Type B pancreatic cell (in vitro differentiated cells): ENCODE measurements at places on chromosomes 1 and 21. TPM values are rescaled to one million over a fixed set of nuclear protein-coding genes. Genes with fewer than 3 reads are reported as not detected.

DNA sequence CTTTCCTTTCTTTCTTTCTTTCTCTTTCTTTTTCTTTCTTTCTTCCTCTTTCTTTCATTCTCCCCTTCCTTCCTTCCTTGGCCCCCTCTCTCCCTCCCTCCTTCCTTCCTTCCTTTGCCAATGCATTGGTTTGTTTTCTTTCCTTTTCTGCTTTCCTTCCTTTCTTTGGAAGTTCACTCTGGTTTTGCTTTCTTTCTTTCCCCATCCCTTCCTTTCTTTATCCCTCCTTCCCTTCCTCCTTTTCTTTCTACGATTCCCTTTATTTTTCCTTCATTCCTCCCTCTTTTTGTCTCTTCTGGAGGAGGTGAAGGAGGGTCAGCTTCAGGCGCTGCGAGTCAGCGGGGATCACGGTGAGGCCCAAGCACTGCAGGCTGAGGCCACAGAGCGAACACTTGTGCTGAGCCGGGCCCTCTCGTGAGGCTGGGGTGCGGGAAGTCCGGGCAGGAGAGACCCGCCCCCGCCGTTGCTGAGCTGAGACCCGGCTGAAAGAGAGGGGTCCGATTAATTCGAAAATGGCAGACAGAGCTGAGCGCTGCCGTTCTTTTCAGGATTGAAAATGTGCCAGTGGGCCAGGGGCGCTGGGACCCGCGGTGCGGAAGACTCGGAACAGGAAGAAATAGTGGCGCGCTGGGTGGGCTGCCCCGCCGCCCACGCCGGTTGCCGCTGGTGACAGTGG, 1.5 kb downstream of the SIM2 start:
- no peak overlapping the region for H3K27ac ChIP-seq
- peaks cover 4% of the 10 kb centered on the region for H3K36me3 ChIP-seq
- no peak for DNase-seq
- H3K4me3 ChIP-seq, result peak overlapping the region; percentile 82
- peaks cover 12% of the 10 kb centered on the region for H3K4me1 ChIP-seq
- H3K27me3 ChIP-seq, result peaks cover 85% of the 10 kb centered on the region

GRCh38 chr1:102861247-102861646, 247.1 kb downstream of the COL11A1 start:
- no peaks in the 10 kb centered on the region for H3K4me1 ChIP-seq
- H3K27ac ChIP-seq, result no peak overlapping the region
- no peak for DNase-seq
- no peak overlapping the region for H3K4me3 ChIP-seq
- no peaks in the 10 kb centered on the region for H3K27me3 ChIP-seq

DNA sequence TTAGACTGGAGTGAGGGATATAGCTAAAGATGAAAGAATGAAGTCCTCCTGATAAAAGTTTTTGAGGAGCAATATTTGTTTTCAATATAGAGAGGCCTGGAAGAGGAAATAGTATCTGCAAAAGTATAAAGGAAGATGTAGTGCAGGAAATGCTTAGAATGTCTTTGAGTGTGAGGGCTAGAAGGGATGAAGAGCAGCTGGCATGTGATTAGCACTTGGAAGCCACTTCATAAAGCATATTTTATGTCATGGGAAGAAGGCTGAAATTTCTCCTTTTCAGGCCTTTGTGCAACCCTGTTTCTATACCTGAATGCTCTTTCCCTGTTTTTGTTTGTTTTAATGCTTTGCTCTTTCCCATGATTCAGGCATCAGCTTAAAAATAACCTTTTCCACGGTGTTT, 323.3 kb upstream of the DEPDC1 start:
- H3K4me3 ChIP-seq, result no peak overlapping the region
- no peaks in the 10 kb centered on the region for H3K27me3 ChIP-seq
- no peak overlapping the region for H3K27ac ChIP-seq
- peaks cover 5% of the 10 kb centered on the region for H3K4me1 ChIP-seq
- DNase-seq, result no peak
- no peaks in the 10 kb centered on the region for H3K36me3 ChIP-seq

GRCh38 chr1:232440325-232441035, 189.5 kb downstream of the SIPA1L2 start:
- no peaks in the 10 kb centered on the region for H3K27me3 ChIP-seq
- H3K4me1 ChIP-seq, result peaks cover 35% of the 10 kb centered on the region
- peaks cover 47% of the 10 kb centered on the region for H3K36me3 ChIP-seq
- DNase-seq, result no peak
- no peak overlapping the region for H3K4me3 ChIP-seq
- H3K27ac ChIP-seq, result no peak overlapping the region

- H3K4me1 ChIP-seq, result no peaks in the 10 kb centered on the region
- H3K27ac ChIP-seq, result no peak overlapping the region
- no peaks in the 10 kb centered on the region for H3K27me3 ChIP-seq
- no peak for DNase-seq
- no peak overlapping the region for H3K4me3 ChIP-seq
Measured at GRCh38 chr1:227395426-227396028, 77.2 kb upstream of the CDC42BPA start.

GRCh38 chr1:155160128-155160527, 13.0 kb downstream of the KRTCAP2 start:
- no peak for DNase-seq
- H3K4me1 ChIP-seq, result no peaks in the 10 kb centered on the region
- no peak overlapping the region for H3K27ac ChIP-seq
- H3K36me3 ChIP-seq, result no peaks in the 10 kb centered on the region

DNA sequence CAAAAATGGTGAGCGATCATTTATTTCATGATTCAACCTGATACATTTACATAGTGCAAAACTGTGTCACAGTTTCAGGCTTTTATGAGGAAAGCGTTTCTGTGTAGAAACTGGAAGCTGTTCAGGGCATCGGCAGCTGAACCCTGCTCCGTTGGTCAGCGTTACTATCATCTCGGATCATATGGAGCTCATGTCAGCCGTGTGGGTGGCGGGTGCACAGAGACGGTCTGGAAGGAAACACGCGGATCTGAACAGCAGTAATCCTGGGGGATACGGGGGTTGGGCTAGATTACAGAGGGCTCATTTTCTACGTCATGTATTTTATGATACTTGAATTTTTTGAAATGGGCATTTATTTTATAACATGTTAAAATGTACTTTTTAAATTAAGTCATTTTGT, 15.1 kb downstream of the C1orf174 start:
- no peaks in the 10 kb centered on the region for H3K27me3 ChIP-seq
- H3K4me3 ChIP-seq, result no peak overlapping the region
- no peak overlapping the region for H3K27ac ChIP-seq
- H3K4me1 ChIP-seq, result no peaks in the 10 kb centered on the region
- no peak for DNase-seq

DNA sequence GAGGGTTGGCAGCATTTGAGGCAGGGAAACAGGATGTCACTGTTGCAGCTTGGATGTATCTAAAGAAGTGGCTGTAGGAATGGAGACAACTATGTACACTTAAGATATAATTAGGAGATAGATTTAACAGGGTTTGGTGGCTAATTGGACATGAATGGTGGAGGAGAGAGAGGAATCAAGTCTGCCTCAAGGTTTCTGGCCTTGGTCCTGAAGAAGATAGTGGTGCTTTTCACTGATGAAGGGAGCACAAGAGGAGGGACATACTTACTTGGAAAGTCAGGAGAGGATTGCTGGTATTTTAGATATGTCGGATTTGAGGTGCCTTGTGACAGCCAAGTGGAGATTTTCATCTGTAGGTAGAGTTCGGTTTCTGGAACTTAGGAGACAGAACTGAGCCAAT, 123.9 kb downstream of the ST6GALNAC3 start:
- H3K4me3 ChIP-seq, result no peak overlapping the region
- DNase-seq, result no peak
- no peaks in the 10 kb centered on the region for H3K27me3 ChIP-seq
- H3K4me1 ChIP-seq, result peaks cover 12% of the 10 kb centered on the region
- H3K27ac ChIP-seq, result no peak overlapping the region

DNA sequence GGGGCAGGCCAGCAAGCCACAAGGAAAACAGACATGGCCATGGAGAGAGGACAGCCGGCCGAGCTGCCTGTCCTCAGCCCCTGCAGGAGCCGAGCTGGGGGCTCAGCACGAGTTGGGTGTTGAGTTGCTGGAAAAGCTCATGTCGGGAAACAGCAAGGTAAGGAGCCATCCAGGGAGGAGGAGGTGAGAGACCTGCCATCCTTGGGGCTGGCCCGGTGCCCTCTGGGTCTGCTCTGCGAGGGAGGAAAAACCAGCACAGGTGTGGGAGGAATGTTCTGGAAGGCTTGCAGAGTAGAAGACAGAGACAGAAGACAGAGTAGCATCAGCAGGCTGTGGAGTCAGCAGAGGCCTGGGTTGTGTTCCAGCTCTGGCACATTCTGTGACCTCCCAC, 548.8 kb downstream of the PTPRU start:
- H3K36me3 ChIP-seq, result no peaks in the 10 kb centered on the region
- no peak overlapping the region for H3K27ac ChIP-seq
- DNase-seq, result no peak
- H3K4me1 ChIP-seq, result no peaks in the 10 kb centered on the region
- H3K4me3 ChIP-seq, result no peak overlapping the region
- peaks cover 15% of the 10 kb centered on the region for H3K27me3 ChIP-seq

DNA sequence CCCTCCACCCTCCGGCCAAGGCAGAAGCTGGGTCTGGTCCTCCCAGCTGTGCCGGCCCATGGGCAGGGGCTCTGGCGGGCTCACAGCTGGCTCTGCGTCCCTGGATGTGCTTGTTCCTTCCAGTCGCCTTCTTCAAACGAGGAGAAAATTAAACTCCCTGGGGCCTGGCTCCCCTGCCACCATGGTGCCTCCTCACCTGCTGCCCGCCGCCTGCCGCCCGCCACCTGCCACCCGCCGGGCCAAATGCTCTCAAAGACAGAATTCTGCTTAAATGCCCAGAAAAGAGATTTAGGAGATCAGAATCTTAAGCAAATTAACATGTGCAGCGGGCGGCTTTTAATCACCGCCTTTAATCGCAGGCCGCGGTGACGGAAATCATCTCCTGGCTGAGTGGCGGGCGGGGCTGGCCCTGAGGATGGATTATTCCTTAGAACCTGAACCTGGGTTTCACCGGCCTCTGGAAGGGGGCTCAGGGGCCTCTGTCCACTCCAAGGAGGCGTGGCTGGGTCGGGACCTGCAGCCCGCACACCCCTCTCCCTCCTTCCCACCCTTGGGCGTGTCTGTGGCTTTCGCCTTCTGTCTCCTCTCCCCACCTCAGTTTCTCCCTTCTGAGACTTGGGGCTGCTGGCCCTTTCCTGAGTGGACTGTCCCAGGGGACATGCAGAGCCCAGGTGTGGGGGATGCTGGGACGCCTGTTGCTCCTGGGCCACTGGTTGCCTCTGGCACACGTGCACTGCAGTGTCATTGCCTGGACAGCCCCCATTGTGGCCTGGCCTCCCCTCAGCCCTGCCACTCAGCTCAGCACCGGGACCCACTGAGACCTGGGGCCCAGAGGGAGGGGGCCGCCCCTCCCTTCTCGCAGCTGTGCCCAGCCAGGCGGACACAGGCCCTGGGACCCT, 10.5 kb upstream of the PLCH2 start:
- H3K4me1 ChIP-seq, result peaks cover 5% of the 10 kb centered on the region
- no peak overlapping the region for H3K4me3 ChIP-seq
- DNase-seq, result no peak
- H3K36me3 ChIP-seq, result no peaks in the 10 kb centered on the region

- H3K4me3 ChIP-seq, result no peak overlapping the region
- DNase-seq, result no peak
- H3K36me3 ChIP-seq, result no peaks in the 10 kb centered on the region
- no peaks in the 10 kb centered on the region for H3K4me1 ChIP-seq
Measured at GRCh38 chr1:103142461-103142860, 34.1 kb upstream of the COL11A1 start.

DNA sequence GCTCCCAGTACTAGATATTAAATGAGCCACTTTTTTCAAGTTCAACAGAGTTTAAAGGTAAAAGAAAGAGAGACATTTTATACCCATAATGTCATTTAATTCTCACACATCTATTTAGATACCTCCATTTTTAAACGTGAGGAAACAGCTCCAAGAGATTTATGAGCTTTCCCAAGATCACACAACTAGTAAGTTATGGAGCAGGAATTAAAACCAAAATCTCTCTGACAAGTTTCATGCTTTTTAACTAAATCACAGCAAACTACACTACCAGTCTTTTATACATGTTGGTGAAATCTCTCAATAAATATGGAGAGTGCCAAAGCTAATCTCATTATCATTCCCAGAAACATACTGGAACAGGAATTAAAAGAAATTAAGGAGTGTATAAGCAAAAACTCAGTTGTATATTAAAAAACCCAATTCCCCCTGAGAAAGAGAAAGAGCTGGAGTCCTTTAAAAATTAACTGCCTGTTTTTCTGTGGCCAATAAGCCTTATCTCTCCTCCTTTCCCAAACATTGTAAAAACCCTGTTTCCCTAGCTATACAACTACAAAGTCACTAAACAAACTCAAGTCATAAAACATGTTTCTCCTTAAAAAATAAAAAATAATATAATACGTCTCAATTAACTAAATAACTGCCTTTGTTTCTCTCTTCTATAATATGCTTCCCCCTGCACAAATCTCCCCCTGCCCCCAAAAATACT, 26.7 kb upstream of the THEM4 start:
- peaks cover 17% of the 10 kb centered on the region for H3K4me1 ChIP-seq
- no peaks in the 10 kb centered on the region for H3K27me3 ChIP-seq
- no peaks in the 10 kb centered on the region for H3K36me3 ChIP-seq
- H3K4me3 ChIP-seq, result peak overlapping the region; percentile 10
- H3K27ac ChIP-seq, result peak overlapping the region; percentile 67

DNA sequence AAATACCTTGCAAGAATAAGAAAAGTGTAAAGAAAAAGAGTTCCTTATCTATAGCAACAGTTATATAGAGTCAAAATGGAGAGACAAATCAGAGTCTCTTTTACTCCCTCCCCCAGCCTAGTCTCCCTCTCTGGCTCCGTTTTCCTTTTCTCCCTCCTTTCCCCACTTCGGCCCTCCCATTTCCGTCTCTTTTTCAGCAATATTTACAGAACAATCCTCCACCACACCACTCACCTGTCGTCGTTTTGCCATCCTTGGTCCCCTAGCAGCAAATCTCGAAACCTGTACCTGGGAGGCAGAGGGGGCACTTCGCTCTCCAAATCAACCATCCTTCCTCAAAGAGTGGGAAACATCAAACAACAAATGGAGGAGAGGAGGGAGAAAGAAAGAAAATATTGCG, 259 bp downstream of the KCNT2 start:
- no peaks in the 10 kb centered on the region for H3K36me3 ChIP-seq
- peak overlapping the region; percentile 98 for H3K4me3 ChIP-seq
- H3K27ac ChIP-seq, result peak overlapping the region; percentile 80

DNA sequence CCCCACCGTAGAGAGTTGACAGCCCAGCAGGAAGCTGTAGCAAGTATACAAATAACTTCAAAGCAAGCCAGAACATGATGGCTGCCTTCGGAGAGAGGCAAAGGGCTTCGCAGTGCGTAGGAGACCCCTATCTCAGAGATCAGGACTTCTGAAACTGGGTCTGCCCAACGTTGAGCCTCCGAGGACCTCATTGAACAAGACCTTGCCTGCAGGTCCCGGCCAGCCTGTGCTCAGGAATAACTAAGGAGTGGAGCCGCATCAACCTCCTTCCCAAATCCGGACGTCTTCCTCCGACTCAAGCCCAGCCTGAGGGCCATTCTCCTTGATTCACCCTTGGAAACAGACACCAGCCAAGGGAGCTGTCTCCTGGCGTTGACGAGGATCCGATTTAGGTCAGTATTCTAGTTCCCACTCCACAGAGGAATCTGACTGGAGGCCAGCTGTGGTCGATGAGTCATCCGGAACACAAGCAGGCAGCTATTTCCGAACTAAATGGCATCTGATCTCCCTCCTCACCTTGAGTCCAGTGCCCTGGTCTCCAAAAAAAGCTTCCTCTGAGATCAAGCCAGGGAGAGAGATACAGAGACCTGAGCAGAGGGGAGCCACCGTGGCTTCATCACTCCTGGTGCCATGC, 166.5 kb upstream of the COA6 start:
- no peaks in the 10 kb centered on the region for H3K36me3 ChIP-seq
- no peak overlapping the region for H3K27ac ChIP-seq
- H3K27me3 ChIP-seq, result peaks cover 45% of the 10 kb centered on the region
- DNase-seq, result no peak
- H3K4me3 ChIP-seq, result no peak overlapping the region
- H3K4me1 ChIP-seq, result no peaks in the 10 kb centered on the region

DENND2D gene
- total RNA-seq, result 6.3 and 12.7 TPM in 2 replicates

LCE3D gene
- total RNA-seq, result not detected in 2 replicates

SERPINC1 gene
- total RNA-seq, result 0.50 TPM in 1 of 2 replicates, not detected in the other

ZNF669 gene
- total RNA-seq, result 19.8 and 21.3 TPM in 2 replicates

TSSK3 gene
- 2.1 and 3.8 TPM in 2 replicates for total RNA-seq
